Effector CD4-positive, alpha-beta T cell (primary cell): ENCODE measurements at places on chromosomes 6 and 20.

GRCh38 chr6:133746417-133746770, 142.5 kb upstream of the TCF21 start:
- DNase-seq: no peak

DNA sequence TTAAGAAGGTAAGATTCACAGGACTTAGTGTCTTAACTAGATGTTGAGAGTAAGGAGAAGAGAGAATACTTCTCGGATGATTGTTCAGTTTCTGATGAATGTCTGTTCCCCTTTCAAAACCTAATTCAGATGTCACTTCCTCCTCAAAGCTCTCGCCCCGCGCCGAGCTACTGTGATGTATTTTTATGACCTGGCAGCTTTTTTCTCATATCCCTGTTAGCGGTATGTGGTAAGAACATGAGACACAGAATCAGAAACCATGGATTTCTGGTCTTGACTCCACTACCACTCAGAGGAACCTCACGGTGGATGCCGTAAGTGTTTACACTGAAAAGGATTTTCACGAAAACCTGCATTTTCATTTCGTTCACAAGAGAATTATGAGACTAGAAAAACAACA, 48.4 kb downstream of the CEP43 start:
- DNase-seq: no peak

GRCh38 chr20:1287787-1288569, 21.9 kb downstream of the SNPH start:
- DNase-seq: no peak

DNA sequence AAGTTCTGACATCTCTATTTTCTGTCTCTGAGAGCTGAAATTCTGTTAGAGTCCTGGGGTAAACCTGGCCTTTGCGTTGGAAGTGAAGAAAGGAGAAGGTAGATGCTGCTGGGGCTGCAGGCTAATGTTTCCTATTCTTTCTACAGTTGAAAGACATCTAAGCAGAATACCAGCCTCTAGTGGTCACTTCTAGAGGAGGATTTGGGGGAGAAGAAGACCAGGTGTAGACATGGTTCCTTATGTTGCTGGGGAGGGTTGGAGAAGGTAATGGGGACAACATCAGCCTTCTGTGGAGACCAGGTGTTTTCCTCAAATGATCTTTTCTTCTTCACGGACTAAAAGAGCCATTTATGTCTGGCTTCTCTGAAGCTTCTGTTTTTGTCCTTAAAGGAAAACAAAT, 62.6 kb downstream of the BTBD3 start:
- no peak for DNase-seq

- DNase-seq: no peak
These were observed 129.9 kb downstream of the FYN start for GRCh38 chr6:111743360-111743759.

- DNase-seq: no peak
These were observed 232.4 kb upstream of the RSPO3 start for GRCh38 chr6:126886106-126886505.
